Hippocampal formation (tissue), 2 donors: ENCODE measurements at places on chromosomes 4 and X.

DNA sequence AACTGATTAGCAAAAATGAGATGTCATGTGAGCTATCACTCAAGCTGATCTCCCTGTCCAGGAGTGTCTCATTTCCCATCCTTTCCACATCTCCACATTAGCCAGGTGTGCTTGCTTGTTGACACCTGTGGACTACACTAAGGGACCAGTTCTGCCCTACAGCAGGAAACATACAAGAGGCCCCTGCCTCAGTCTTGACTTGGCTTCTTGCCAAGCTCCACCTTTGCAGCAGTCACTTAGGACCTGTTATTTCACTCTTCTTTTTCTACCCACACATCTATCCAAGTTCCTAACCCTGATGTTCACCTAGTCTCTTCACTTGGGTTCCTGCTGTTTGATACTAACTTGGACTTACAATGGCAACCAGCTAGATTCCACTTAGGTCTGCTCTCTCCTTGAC lies 13.2 kb downstream of the FRMD7 start:
- DNase-seq, result no peak

DNA sequence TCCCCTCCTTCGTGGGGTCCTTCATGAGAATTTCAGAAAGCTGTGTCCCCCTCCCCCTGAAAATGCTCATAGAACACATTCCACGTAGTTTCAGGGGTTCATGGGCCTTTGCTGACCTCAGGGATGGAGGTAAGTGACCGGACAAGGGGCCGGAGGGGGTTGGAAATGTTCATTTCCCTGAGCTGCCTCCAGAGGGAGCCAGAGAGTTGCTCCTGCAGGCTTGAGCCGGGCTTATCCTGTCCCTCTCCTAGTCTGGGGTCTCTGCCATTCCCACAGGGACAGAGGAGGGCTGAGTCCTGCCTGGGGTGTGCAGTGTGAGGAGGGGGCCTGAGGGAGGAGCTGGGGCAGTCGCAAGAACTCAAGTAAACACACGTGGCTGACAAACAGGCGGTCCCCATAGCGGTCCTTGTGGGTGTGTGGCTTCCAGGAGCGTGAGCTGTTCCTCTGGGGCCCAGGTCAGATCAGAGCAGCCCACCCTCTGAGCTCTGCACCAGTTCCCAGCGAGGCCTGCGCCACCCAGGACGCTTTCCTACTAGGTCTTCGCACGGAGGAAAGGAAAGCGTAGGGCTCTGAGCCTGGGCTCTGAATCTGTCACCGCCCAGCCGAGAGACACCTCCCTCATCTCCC lies 62.5 kb downstream of the WFS1 start:
- DNase-seq, result no peak

DNA sequence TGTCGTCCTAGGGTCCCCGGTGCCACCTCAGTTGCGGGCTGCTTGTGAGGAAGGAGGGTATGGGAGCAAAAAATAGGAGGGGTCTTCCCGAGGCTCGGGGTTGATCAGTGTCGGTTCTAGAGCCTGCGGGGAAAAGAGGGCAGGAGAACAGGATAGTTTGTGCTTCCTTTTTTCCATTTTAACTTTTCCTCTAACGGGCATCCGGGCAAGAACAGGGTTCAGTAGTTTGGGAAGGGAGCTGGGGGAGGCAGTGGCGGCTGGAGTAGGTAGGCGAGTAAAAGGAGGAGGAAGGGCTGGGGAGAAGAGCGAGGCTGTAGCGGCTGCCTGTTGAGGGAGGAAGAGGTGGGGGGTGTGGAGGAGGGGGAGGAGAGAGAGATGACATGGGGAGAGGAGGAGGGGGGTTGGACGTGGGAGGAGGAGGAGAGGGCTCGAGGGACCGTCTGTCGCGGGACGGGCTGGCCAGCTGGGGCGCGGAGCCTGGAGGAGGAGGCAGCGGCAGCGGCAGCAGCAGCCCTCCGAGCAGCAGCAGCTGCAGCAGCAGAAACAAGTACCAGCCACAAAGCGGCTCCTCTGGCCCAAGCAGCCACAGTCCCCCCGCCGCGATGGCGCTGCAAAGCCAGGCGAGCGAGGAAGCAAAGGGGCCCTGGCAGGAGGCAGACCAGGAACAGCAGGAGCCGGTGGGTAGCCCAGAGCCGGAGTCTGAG lies at the start of gene SLC16A2:
Gene SLC16A2 (plus strand): TSS at position 458 of the 704 bp plus-strand sequence. CDS start 145 bp downstream, at position 603.
- peak; percentile 65 for DNase-seq

DNA sequence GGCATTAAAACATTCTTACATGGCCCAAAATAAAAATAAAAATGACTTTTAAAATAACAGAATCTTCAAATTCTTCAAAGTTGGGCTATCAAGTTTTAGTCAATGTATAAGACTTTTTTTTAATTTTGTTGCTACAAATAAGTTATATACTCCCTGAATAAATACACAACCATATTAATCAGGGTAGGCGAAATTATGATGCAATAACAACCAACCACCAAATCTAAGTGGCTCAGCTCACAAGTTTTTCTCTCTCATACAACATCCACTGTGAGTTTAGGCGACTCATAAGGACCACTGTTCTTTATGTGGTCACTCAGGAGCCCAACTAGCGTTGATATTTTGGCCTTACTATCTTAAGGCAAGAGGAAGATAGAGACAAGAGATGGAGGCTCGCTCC lies 11.2 kb downstream of the NEUROG2 start:
- DNase-seq, result no peak

DNA sequence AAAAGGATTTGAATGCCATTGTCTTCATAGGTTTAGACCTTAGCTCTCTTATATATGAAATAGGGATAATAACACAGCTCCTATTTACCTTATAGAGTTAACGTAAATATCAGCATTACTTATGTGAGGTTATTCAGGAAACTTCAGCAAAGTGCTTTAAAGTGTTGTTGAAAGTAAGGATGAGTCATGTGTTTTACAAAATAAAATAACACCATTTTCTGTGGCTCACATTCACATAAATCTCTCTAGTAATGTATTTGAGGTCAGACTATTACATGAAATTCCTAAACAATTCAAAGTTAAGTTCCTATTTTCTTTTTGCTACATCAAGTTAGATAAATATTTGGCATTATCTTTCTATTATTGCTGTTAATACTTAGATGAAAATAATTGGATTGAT lies 2.9 kb downstream of the GNRHR start:
- no peak for DNase-seq
